ENCODE measurements at places on chromosomes 1 and 21. TPM values are rescaled to one million over a fixed set of nuclear protein-coding genes. Genes with fewer than 3 reads are reported as not detected.
A peak's percentile ranks its signal among the peaks of the same experiment; 100 is the strongest.

PGBD5 gene
- 10.6 TPM for total RNA-seq

DNA sequence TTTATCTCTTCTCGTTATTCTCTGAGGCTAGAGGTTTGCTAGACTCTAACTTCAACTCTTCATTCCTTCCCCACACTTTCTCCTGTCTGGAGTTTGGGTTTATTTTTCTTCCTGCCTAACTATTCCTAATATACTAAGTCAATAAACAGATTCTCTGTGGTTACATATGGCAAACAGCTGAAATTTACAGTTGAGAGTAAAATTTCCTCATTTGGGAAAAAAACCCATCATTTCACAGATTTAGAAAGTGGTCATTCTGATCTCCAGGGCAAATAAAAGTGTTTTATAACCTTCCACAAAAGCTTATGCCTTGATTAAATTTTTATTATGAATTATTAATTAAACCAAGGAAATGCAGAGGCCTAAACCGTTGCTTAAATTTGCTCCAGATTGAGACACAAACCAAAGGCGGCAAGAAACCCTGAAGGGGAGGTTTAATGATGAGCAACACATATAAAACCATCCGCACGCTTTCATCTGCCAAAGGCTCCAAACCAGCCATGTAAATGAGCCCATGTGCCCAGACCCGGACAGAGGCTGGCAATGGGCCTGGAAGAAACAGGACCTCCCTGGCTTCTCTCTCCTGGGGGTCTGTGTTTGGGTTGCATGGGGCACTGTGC, 201.7 kb upstream of the LMO4 start:
- no peaks in the 10 kb centered on the region for H3K36me3 ChIP-seq
- DNase-seq = no peak
- peaks cover 8% of the 10 kb centered on the region for H3K4me1 ChIP-seq
- H3K4me3 ChIP-seq = no peak overlapping the region

UAP1 gene
- total RNA-seq = 26.5 TPM

EXTL1 gene
- total RNA-seq = 11.3 TPM

DNA sequence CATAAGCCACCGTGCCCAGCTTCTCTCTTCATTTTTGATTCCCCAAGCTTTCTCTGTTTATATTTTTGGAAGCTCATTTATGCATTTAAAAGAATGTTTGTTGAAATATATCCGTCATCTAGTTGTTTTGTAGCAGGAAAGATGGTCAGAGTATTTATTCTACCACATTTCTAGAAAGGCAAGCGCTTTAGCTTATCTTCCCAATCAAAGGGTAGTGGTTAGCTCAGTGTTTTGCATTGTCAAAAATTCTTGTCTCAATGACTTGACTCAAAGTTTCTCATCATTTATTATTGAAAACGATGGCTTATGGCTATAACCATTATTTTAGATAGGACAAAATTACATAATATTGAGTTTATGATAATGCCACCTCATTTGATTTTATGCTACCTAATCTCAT, 116.1 kb upstream of the ZP4 start:
- H3K36me3 ChIP-seq = no peaks in the 10 kb centered on the region
- H3K4me1 ChIP-seq = no peaks in the 10 kb centered on the region
- H3K27ac ChIP-seq = no peak overlapping the region
- no peak for DNase-seq
- H3K27me3 ChIP-seq = no peaks in the 10 kb centered on the region

DNA sequence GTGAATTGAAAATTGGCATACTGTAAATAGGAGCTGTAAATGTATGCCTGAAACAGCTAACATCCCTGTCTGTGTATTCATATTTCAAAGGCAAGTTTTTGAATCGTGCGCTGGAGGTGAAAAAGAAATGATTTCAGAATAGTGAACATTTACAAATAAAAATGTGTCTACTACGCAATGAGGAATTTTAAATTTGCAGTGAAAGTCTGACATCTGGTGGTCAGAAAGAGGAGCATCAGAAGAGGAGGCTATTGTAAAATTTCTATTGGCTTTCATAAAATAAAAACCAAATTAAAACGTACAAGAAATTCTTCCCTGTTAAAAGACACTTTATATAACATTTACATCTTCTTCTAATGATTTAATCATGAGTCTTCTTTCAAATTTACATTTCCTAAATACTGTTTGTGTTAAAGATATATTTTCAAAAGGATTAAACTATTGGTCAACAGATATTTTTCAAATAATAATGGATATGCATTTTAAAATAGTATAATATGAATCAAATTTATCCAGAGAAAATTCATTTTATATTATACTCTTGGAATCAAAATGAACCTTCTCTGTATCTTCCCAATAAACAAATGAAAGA, 113.7 kb upstream of the RRP15 start:
- no peak for DNase-seq
- no peaks in the 10 kb centered on the region for H3K4me1 ChIP-seq
- H3K27ac ChIP-seq = no peak overlapping the region
- peaks cover 73% of the 10 kb centered on the region for H3K27me3 ChIP-seq
- H3K4me3 ChIP-seq = peak overlapping the region; percentile 13

Measured in left ventricle myocardium inferior (tissue), 1 donor.